Suprapubic skin (tissue), 4 donors: ENCODE measurements at places on chromosomes 4 and X. TPM values are rescaled to one million over a fixed set of nuclear protein-coding genes. Genes with fewer than 3 reads are reported as not detected.

The TRPC3 gene
- 0.80 TPM for total RNA-seq

The VCX3B gene
- total RNA-seq: not detected

The MAOB gene
- 1.9 TPM for total RNA-seq

The AGTR2 gene
- total RNA-seq: not detected

DNA sequence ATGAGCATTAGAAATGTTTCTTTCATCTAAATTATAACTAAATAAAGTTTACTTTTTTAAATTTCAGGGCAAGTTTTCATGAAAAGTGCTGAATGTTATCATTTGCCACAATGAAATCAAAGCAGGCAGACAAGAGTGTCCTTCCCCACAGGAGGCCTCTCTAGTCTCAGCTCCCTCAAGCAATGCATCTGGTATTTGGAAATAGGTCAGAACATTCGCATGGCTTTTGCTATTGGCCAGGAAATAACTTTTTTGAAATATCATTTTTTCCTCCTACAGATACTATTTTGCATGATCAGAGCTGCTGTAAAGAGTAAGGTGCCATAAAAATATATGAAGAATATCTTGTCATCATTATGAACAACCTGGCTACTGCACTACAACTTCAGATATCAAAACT lies 41.1 kb downstream of the MAD2L1 start:
- DNase-seq: no peak

GRCh38 chr4:42570221-42570620 lies 86.7 kb downstream of the ATP8A1 start:
- DNase-seq: no peak

DNA sequence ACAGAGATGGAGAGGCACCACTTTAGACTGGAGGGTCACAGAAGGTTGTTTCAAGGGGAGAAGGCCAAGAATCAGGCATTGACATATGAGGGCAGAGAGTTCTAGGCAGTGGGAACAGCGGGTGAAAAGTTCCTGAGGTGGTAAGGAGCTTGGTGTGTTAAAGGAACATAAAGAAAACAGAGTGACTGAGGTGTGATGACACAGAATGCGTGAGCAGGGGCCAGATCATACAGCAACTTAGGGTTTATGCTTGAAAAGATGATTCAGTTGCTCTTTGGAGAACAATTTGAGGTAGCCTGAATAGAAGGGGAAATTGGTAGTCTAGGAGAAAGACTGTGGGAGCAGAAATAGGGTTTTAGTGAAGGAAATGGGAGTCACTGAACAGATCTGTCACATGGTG lies 179.2 kb downstream of the AMELX start:
- DNase-seq: no peak

- DNase-seq: no peak
Observed at GRCh38 chrX:17535229-17535628, 160.2 kb downstream of the NHS start.

GRCh38 chrX:125826774-125827451 lies 339.2 kb downstream of the DCAF12L2 start:
- DNase-seq: no peak

The RPA4 gene
- 0.52 TPM for total RNA-seq

The RASSF6 gene
- total RNA-seq: 15.4 TPM

The BEX5 gene
- total RNA-seq: 1.6 TPM

The PGRMC2 gene
- total RNA-seq: 58.7 TPM

DNA sequence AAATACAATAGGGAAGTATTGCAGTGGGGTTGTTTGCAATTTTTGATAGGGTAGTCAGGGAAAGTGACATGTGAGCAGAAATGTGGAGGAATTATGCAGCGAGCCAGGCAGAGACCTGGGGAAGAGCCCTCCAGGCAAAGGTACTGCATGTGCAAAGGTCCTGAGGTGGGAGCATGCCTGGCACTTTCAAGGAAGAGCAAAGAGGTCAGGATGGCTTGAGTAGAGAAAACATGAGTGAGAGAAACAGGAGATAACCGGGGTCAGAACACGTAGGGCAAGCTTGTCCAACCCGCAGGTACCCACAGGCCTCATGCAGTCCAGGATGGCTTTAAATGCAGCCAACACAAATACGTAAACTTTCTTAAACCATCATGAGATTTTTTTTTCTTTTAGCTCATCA lies 71.0 kb downstream of the COQ2 start:
- DNase-seq: no peak

GRCh38 chrX:136889269-136889668 lies 8.7 kb upstream of the RBMX start:
- DNase-seq: no peak

- no peak for DNase-seq
Observed at GRCh38 chrX:27966955-27967354, 14.3 kb downstream of the DCAF8L1 start.

The XAGE1B gene
- total RNA-seq: not detected

DNA sequence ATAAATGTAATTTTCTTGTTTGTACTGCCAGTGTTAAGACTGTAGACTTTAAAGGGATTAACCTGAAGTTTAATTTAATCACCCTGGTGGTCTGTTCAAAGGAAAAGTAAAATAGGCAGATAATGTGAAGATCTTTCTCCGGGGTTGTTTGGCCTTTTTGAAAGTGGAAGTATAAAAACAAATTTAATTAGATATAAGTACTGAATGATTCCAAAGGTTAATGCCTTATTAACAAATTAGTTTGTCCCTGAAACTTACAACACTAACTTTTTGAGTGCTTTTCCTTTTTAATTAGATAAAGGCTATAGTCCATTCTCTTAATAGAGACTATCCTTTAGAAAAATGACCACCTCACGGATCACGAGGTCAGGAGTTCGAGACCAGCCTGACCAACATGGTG lies 10.4 kb upstream of the PGAM4 start:
- DNase-seq: no peak

- DNase-seq: no peak
Observed at GRCh38 chr4:54099748-54100574, at the start of gene GSX2. GSX2 (plus strand) TSS chr4:54100163; CDS start chr4:54100345, 182 bp downstream.

The RXFP1 gene
- not detected for total RNA-seq

- no peak for DNase-seq
Observed at GRCh38 chr4:113452868-113453620, 308.5 kb downstream of the CAMK2D start.

The LNX1 gene
- total RNA-seq: 21.7 TPM
